ENCODE measurements at places on chromosomes 1 and 21.
A peak's percentile ranks its signal among the peaks of the same experiment; 100 is the strongest.

DNA sequence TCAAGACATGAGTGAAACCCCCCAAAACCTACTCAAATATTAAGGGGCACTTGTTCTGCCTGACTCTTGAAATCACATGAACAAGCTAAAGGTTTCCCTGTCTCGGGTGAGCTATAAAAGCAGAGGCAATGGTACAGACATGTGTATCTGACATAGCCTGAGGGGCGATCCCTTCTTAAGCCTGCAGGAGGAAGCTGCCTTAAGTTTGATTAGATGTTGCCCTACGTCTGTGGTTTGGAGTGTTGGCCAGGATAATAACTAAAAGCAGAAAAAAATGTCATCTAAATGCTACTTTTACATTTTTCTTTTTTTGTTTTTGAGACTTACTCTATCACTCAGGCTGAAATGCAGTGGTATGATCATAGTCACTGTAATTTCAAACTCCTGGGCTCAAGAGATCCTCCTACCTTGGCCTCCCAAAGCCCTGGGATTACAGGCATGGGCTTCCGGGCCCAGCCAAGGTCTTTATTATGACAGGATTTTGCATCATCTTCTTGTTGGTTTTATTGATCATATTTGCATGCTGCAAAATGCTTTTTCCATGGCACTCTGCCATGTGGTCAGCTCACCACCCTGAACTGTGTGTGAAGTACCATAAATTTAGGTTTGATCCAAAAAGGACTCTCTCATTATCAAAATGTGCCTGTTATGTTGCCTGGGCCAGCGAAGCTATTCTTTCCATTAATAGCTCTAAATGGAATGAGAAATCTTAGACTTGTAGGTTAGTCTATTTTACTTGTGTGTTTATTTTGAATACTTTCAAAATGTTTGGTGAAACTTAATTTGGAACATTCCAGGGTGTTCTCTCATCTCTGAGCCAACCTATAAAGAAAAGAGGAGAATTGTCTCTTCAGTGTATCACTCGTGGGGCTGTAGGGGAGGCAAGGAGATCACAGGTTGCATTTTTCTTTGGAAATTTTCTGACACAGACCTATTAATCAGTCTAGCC is 15.0 kb upstream of the HMGN1 start:
- no peak for DNase-seq

GRCh38 chr21:16608209-16608830 is 878.5 kb downstream of the USP25 start:
- DNase-seq, result no peak

DNA sequence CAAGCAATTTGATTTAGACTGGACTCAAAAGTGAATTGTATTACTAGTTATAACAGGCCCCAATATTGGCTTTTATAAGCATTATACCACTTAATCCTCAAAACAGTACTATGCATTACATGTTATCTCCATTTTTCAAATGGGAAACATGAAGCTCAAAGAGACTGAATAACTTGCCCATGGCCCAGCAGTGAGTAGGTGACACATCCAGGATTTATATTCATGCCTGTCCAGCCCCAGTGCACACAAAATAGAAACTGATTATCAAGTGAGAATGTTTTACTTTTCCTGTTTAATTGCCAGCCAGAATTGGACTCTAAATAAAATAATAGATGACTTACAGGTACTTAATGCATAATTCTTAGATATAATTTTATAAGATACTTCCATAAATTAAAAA is 82.9 kb downstream of the NIBAN1 start:
- no peak for DNase-seq

DNA sequence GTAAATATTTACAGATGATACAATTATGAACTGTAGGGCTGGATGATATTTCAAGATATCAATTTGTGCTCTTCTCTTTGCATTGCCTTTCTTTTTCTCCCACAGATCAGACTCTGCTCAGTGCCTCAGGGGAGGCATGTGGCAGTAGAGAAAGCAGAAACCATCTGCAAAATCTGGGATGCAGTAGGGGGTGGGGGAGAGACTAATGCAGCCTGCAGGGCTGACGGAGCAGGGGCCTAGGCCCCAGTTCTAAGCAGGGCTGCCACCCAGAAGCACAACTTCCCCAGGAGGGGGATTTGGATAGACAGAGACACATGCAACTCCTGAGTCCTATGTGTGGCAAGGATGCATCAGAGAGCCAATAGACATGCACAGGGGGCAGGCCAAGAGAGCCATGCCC is 511.6 kb downstream of the SMYD3 start:
- no peak for DNase-seq

DNA sequence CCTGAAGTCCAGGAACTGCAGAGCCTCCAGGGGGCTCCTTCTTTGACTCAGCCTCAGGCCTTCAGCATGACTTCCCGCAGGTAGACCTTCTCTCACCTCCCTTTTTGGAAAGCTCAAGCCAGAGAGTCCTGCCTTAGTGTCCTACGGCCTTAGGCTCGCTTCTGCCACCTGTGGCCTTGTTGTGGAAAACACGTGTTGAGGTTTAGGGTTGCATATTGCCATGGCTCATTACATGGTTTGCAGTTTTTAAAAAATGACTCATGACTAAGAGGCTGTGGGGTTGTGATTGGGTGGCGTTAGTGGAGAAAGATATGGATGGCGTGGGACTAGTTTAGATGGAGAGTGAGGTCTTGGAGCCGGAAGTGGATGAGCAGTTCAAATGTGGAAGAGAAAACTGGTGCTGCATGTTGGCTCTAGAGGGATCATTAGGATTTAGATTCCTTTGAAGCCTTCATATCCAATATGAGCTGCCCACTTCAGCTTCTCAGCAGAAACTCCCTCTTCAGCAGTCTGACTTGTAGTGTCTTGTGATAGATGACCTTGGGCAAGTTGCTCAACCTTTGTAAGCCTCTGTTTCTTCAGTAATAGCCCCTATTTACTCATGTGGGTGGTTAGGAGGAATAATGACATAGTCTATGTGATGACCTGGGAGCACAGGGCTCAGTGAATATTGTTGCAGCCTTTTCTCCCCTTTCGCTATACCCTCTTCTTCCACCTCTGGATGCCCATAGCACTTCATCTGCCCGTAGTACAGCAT is 6.5 kb upstream of the FGGY start:
- DNase-seq, result no peak

DNA sequence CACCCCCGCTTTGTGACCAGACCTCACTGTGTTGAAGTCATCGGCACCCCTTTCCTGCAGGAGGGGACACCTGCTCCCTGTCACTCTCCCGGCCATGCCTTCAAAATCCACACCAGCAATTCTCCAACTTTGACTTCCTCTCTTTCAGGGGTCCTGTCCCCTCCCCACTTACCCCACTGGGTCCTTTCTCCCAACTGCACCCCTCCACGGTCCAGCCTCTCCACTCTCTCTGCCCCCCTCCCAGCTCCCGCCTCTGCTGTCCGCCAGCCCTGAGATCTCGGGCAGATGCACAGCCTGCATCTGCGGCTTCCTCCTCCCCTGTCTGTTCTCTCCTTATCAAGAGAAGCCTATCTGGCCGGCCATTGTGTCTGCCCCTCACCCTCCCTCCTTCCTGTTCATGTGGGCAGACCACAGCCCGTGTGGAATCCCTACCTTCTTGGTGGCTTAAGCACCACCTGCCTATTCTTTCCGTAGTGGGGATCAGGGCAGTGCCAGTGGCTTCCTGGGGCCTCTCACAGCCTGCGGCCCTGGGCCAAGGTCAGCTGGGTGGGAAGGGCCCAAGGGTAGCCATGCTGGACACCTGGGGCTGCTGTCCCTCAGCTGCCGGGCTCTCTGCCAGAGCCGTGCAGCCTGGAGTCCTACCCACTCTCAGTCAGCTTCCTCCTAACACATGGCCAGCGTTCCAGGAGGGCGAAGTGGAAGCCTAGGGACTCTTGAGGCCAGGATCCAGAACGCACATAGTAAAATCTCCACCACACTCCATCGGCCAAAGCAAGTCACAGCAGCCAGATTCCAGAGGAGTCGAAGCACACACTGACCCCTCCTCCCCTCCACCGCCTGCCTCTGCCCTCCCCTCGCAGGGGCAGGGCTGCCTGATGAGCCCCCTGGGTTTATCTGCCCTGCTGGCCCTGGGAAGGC is 5.1 kb upstream of the HES4 start:
- DNase-seq, result no peak

- no peak for DNase-seq
Measured at GRCh38 chr1:32623775-32624174, 26.6 kb downstream of the ZBTB8OS start.

GRCh38 chr1:201565024-201565730 is 26.2 kb downstream of the NAV1 start:
- no peak for DNase-seq

DNA sequence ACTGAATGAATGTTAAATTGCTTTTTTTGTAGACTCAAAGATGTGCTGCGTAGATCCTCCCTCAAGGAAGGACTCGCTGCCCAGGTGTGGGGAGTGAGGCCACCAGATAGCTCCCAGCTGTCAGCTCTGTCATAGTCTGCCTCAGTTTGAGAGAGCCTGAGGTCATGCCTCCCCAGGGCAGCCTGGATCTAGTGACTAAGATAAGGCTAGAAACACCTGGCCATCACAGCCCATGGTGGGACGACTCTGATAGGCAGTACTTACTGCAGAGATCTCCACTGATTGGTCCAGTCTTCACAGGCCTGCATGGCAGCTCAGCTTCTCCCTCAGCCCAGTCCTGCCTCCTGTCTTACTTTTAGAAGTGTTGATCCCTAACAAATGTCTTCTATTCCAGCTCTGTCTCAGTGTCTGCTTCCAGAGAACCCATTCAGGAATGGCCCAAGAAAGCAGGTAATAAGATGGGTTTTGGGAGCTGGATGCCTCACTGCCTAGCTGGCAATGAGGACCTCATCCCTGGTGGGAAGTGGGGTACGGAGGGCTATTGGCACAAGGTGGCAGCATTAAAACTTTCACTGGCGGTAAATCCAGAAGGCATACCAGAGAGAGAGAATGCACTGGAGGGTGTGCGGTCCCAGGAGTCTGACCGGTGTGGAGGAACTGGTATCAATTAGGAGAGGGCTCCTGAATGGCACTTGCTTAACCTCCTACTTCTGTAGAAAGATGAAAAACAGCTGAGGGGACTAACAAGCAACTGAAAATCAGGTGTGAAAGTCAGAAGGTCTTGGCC is 55.3 kb upstream of the GPR37L1 start:
- peak; percentile 38 for DNase-seq

Measured in hematopoietic multipotent progenitor cell treated with erythropoietin and hydrocortisone succinate and interleukin-3 and kit ligand, for 15 days (in vitro differentiated cells).